GM23248 (cell line): ENCODE measurements at places on chromosomes 5 and 9. TPM values are rescaled to one million over a fixed set of nuclear protein-coding genes. Genes with fewer than 3 reads are reported as not detected.

The ZNF622 gene
- total RNA-seq: 50.7 and 58.1 TPM in 2 replicates

The GLRA1 gene
- not detected in 2 replicates for total RNA-seq

- no peak overlapping the region for H3K4me3 ChIP-seq
- H3K27me3 ChIP-seq: no peaks in the 10 kb centered on the region
- H3K4me1 ChIP-seq: peaks cover 1% of the 10 kb centered on the region; the same call in 1 of the 2 replicates
- DNase-seq: no peak
- peaks cover 87% of the 10 kb centered on the region for H3K36me3 ChIP-seq
- no peak overlapping the region for H3K27ac ChIP-seq
Observed at GRCh38 chr5:96751203-96752169, 56.3 kb downstream of the ERAP1 start.

DNA sequence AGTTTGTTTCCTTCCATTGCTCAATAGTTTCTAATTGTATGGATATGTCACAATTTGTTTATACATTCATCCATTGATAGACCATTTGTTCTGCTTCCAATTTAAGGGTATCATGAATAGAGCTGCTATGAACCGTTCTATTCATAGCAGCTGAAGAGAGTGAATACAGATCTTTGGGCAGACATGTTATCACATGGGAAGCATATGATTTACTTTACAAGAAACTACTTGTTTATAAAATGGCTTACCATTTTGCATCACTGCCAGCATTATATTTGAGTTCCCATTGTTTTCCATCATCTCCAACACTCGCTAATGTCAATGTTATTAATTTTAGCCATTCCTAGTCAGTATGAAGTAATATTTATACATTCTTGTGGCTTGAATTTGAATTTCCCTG, 549.0 kb downstream of the MAT2B start:
- no peak overlapping the region for H3K4me3 ChIP-seq
- no peaks in the 10 kb centered on the region for H3K27me3 ChIP-seq
- H3K27ac ChIP-seq: no peak overlapping the region
- no peaks in the 10 kb centered on the region for H3K36me3 ChIP-seq

DNA sequence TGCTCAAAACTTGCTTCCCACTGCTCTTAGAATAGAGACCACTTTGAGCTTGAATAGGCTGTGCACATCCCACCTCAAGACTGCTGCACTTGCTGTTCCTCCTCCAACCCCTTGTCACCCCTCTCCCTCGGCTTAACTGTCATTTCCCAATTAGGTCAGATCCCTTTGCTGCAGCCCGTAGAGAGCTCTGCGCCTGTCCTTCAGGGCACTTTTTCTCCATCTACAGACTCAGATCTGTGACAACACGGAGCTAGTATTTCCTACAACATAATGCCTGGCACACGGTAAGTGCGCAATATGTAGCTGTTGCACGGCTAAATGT, 485 bp upstream of the HABP4 start:
- no peak for DNase-seq
- peak overlapping the region; percentile 73 for H3K27ac ChIP-seq
- peak overlapping the region; percentile 83 for H3K4me3 ChIP-seq
- peaks cover 11% of the 10 kb centered on the region for H3K4me1 ChIP-seq
- H3K36me3 ChIP-seq: no peaks in the 10 kb centered on the region
- no peaks in the 10 kb centered on the region for H3K27me3 ChIP-seq
